CD4-positive, CD25-positive, alpha-beta regulatory T cell (primary cell): ENCODE measurements at places on chromosomes 7 and 10. TPM values are rescaled to one million over a fixed set of nuclear protein-coding genes. Genes with fewer than 3 reads are reported as not detected.
A peak's percentile ranks its signal among the peaks of the same experiment; 100 is the strongest.

Gene SPDYE11
- not detected for polyA plus RNA-seq

Gene OR2A12
- 0.06 TPM for polyA plus RNA-seq

DNA sequence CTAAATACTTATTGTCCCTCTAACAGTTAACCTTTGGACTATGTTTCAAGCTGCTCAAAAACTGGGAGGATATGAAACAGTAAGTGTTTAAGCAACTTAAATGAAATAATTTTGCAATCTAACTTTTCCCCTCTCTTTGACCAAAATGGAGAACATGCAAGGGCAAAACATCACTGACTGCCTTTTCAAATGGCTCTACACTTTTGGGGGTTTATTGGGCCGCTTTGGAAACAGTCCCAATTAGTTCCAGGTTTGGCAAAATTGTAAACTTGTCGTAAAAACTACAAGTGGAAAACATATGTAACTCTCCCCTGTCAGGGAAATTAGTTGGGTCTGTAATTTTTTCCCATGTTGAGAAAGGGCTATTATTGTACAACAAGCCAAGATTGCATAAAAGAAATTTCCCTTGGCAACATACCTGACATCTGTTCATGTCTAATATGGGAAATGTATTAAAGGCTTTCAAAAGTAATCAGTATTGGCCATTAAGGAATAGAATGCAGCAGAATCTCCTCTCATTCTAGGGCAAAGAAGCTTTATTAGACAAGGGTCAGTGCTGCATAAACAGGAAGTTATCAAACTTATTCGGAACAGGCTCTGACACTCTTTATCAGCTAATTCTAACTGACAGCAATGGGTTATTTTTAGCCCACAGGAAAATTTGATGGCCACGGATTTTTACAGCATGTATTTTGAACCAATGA, 157.9 kb downstream of the ARID5B start:
- no peak for DNase-seq
- H3K4me3 ChIP-seq, result peak overlapping the region; percentile 99
- H3K27ac ChIP-seq, result peak overlapping the region; percentile 51

Gene TAS2R3
- not detected for polyA plus RNA-seq

DNA sequence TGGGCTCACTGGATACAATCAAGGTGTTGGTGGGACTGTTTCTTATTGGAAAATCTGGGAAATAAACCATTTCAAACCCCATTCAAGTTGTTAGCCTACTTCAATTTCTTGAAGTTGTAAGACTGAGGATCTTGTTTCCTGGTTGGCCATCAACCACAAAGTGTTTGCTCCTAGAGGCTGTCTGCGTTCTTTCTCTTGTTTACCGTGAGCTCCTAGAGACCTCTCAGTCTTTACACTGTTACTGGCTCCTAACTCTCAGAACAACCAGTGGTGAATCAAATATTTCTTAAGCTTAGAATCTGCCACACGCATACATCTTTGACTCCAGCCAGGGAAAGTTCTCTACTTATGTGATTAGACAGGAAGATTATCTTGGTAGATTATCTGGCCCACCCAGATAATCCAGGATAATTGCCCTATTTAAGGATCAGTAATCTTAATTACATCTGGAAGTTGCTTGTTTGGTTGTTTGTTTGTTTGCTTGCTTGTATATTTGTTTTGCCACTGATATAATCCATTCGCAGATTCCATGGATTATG, 798.7 kb downstream of the IPMK start:
- no peak overlapping the region for H3K4me3 ChIP-seq
- H3K27ac ChIP-seq, result no peak overlapping the region
- no peaks in the 10 kb centered on the region for H3K36me3 ChIP-seq
- no peak for DNase-seq
- no peaks in the 10 kb centered on the region for H3K4me1 ChIP-seq
- H3K27me3 ChIP-seq, result no peaks in the 10 kb centered on the region

- H3K36me3 ChIP-seq, result no peaks in the 10 kb centered on the region
- no peak for DNase-seq
- no peaks in the 10 kb centered on the region for H3K4me1 ChIP-seq
- H3K27me3 ChIP-seq, result no peaks in the 10 kb centered on the region
- H3K4me3 ChIP-seq, result no peak overlapping the region
Observed at GRCh38 chr7:113314594-113314993, 196.2 kb upstream of the SMIM30 start.

DNA sequence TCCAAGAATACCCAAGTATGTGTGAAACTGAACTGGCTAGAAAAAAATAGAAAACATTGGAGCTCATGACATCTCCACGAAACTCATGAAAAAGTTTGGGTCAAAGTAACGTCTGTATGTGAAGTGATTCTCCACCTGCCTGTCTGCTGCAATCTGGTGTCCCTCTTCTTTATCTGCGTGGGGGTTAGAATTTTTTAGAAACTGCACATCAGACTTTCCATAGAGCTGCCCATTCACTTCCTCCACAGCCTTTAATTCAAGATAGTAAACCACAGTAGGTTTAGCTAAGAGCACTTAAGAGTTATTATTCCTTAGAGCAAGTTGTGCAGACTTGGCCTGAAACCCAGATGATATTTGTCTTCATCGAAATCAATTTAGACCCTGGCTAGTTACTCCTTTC, 55.3 kb downstream of the SCIN start:
- no peak overlapping the region for H3K27ac ChIP-seq
- H3K36me3 ChIP-seq, result no peaks in the 10 kb centered on the region
- H3K4me3 ChIP-seq, result no peak overlapping the region

DNA sequence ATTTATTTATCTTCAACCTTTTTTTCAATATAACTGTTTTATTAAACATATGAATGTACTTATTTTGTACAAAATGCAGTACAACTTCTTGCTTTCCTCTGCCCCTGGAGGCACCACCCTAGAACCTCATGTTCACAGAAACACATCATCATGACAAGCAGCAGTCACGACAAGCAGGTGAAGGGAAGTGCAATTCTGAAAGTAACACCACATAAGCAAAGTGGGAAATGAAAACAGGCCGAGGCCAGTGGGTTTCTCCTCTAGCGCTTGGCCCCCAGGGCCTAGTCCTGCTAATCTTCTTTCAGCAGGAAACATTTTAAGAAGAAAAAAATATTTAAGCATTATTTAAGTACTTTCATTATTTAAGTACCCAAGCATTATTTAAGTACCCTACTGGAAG, 598.1 kb downstream of the SH2D4B start:
- DNase-seq, result no peak
- no peaks in the 10 kb centered on the region for H3K36me3 ChIP-seq
- H3K4me3 ChIP-seq, result no peak overlapping the region
- no peak overlapping the region for H3K27ac ChIP-seq

DNA sequence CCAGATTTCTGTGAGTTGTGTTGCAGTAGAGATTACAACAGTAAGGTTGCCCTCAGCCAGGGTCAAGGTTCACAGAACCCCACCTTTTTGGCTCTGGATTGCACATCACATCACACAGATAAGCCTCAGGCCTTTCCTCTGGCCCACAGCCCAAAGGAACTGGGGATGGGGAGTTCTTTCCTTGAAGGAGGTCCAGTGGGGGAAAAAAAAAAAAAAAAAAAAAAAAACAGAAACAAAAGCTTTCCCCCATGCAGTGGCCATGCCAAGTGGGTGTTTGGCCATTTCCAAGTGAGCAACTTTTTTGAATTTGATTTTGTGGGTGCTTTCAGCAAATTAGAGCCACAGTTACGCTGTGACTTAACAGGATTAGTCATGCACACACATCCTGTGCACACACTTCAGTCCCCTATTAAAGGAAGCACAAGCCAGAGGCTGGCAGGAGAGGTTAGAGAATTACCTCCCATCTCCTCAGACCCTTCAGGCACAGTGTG, 79.3 kb upstream of the NANOS1 start:
- H3K4me1 ChIP-seq, result no peaks in the 10 kb centered on the region
- no peaks in the 10 kb centered on the region for H3K36me3 ChIP-seq
- no peak overlapping the region for H3K27ac ChIP-seq

Gene SUGCT
- polyA plus RNA-seq, result 1.2 TPM

GRCh38 chr7:149778696-149779501, 5.5 kb upstream of the ZNF467 start:
- no peaks in the 10 kb centered on the region for H3K36me3 ChIP-seq
- no peak overlapping the region for H3K27ac ChIP-seq
- peaks cover 4% of the 10 kb centered on the region for H3K4me1 ChIP-seq
- DNase-seq, result no peak
- no peaks in the 10 kb centered on the region for H3K27me3 ChIP-seq

- H3K27ac ChIP-seq, result no peak overlapping the region
- H3K36me3 ChIP-seq, result no peaks in the 10 kb centered on the region
- no peak for DNase-seq
- no peaks in the 10 kb centered on the region for H3K4me1 ChIP-seq
Observed at GRCh38 chr10:122326385-122326784, 48.1 kb upstream of the PLEKHA1 start.

Gene CCAR1
- polyA plus RNA-seq, result 32.7 TPM

- no peak for DNase-seq
- no peaks in the 10 kb centered on the region for H3K4me1 ChIP-seq
- H3K27ac ChIP-seq, result no peak overlapping the region
Observed at GRCh38 chr10:69752479-69752878, 49.2 kb upstream of the COL13A1 start.

Gene OR6B1
- polyA plus RNA-seq, result not detected

DNA sequence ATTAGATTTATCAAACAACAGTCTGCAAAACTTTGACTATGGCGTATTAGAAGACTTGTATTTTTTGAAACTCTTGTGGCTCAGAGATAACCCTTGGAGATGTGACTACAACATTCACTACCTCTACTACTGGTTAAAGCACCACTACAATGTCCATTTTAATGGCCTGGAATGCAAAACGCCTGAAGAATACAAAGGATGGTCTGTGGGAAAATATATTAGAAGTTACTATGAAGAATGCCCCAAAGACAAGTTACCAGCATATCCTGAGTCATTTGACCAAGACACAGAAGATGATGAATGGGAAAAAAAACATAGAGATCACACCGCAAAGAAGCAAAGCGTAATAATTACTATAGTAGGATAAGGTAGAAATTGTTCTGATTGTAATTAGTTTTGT, 31.4 kb downstream of the LRRC17 start:
- no peak for DNase-seq
- H3K4me1 ChIP-seq, result no peaks in the 10 kb centered on the region
- no peaks in the 10 kb centered on the region for H3K27me3 ChIP-seq
- H3K4me3 ChIP-seq, result no peak overlapping the region
- H3K27ac ChIP-seq, result no peak overlapping the region
- no peaks in the 10 kb centered on the region for H3K36me3 ChIP-seq

Gene SKIDA1
- polyA plus RNA-seq, result not detected

GRCh38 chr7:116734710-116735109, 62.7 kb downstream of the MET start:
- no peaks in the 10 kb centered on the region for H3K36me3 ChIP-seq
- no peak for DNase-seq
- no peaks in the 10 kb centered on the region for H3K4me1 ChIP-seq
- H3K27me3 ChIP-seq, result no peaks in the 10 kb centered on the region

- no peaks in the 10 kb centered on the region for H3K4me1 ChIP-seq
- no peaks in the 10 kb centered on the region for H3K27me3 ChIP-seq
- no peak overlapping the region for H3K4me3 ChIP-seq
- no peak for DNase-seq
- H3K36me3 ChIP-seq, result no peaks in the 10 kb centered on the region
Observed at GRCh38 chr7:73382934-73383503, 50.6 kb upstream of the FZD9 start.

GRCh38 chr10:116766837-116767634, 24.7 kb upstream of the HSPA12A start:
- no peak overlapping the region for H3K4me3 ChIP-seq
- no peak overlapping the region for H3K27ac ChIP-seq
- H3K4me1 ChIP-seq, result no peaks in the 10 kb centered on the region

- H3K36me3 ChIP-seq, result no peaks in the 10 kb centered on the region
- H3K27me3 ChIP-seq, result no peaks in the 10 kb centered on the region
- no peak overlapping the region for H3K4me3 ChIP-seq
- no peak overlapping the region for H3K27ac ChIP-seq
Observed at GRCh38 chr7:152637920-152638580, 37.9 kb downstream of the XRCC2 start.

Gene COPG2
- 1.5 TPM for polyA plus RNA-seq

GRCh38 chr7:82705517-82706260, 262.1 kb upstream of the CACNA2D1 start:
- DNase-seq, result no peak
- no peaks in the 10 kb centered on the region for H3K27me3 ChIP-seq

Gene FZD8
- polyA plus RNA-seq, result not detected

Gene INMT
- polyA plus RNA-seq, result 0.16 TPM
